Activated CD4-positive, alpha-beta T cell treated with anti-CD3 and anti-CD28 coated beads, Interleukin-2, amount 50 U/mL, for 4 hours (primary cell): ENCODE measurements at places on chromosomes 3 and 15.

- DNase-seq, result no peak
Observed at GRCh38 chr15:74716651-74717050, 8.7 kb downstream of the CYP1A1 start.

DNA sequence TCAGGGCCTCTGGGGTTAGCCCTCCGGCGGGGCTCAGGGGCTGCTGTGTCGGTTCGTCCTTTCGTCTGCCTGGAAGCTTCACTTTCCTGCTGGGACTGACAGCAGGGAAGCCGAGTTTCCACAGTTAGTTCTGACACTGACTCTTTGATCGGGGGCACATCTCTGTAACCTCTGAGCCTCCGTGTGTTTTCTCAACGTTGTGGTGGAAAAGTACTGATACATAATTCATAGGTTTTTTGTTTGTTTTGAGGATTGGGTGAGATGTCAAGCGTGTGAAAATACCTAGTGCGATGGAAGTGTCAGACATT, 481 bp downstream of the AP4E1 start:
- peak; percentile 15 for DNase-seq

DNA sequence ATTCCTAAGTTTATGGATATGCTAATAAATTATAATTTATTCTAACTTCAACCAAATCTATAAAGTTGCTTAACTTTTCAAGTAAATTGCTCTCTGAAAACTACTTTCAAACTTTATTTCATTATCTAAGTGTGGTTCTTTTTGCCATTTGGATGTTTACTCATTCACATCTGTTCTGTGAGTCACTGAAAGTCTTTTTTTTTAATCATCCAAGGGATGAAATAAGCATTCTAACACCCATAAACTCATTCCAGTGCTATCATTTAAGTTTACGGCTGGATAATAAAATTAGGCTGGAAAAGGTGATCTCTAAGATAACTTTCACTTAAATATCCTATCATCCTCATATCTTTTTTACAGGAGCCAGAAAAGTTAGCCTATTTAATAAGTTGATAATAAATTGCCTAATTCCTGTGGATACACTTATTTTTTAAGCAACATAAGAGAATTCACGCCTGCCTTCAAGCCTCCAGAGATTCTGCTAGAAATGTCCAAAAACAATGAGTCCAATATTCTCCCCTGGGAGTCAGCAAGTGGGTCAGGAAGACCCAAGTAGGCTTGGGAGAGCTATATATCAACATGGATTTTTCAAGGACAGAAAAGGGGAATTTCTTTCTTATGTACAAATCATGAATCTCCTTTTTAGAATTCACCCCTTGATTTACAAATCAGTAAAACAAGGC, 25.8 kb downstream of the SCG3 start:
- DNase-seq, result no peak

GRCh38 chr3:128372281-128372680, 94.4 kb downstream of the DNAJB8 start:
- no peak for DNase-seq

GRCh38 chr3:188331166-188331565, 177.2 kb downstream of the LPP start:
- DNase-seq, result no peak

DNA sequence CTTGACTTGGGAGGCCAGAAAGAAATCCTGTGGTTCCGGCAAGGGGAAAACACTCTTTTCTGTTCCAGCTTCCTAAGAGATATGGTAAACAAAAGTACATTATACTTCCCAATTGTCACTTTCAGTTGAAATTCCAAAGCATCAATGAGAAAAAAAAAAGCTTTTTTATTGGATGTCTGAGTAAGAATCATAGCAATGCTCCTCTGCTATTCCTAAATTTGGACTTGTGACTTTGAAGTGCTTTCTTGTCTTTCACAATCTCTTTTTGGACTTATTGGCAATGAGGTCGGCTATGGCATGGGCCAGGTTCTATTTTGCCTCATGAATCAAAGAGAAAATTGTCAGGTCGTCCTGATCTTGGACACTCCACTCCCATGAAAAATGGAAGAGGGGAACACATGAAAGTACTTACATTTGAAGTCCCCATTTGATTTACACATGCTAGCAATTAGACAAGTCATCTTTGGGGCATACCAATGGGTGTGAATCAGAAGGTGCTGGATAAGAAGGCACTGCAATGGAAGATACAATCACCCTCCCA, 170.5 kb downstream of the GREM1 start:
- no peak for DNase-seq

DNA sequence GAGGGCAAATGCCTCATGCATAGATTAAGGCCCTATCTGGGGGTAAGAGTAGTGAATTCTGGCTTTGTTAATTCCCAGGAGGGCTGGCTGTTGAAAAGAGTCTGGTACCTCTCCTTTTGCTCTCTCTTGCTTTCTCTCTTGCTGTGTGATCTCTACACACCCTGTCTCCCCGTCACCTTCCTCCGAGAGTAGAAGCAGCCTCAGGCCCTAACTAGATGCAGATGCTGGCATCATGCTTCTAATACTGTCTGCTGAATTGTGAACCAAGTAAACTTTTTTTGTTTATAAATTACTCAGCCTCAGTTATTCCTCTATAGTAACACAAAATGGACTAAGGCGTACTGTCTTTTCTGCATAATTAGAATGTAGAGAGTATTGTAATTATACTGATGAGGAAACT, 908.1 kb downstream of the DIPK2A start:
- DNase-seq, result no peak

GRCh38 chr3:188756241-188756640, 415.5 kb upstream of the TPRG1 start:
- DNase-seq, result no peak
